ENCODE measurements at places on chromosomes 12 and 14.

DNA sequence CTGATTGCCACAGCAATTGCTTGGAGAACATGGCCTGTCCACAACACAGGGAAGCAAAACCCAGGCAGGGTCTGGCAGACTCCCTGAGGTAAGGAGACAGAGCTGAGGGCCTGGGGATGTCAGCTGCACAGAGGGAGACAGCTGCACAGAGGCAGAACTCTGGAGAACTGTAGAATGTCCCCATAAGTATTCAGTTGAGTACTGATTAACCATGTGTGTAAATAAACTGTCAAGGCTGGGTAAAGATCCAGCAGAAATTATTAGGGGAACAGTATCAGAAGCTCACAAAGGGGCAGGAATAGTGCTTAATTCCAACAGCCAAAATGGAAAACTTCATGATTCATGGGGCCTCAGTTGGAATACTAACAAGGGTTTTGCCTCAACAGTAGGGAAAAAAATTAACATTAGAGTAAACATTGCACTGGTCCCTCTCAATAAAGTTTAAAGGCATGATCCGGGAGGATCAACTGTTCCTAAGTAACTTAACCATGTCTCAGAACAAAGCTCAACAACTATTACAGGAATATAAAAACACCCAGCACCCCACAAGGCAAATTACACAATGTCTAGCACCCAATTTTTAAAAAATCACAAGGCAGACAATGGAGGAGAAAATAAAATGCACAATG lies 201.3 kb upstream of the RASSF8 start:
- DNase-seq = no peak

DNA sequence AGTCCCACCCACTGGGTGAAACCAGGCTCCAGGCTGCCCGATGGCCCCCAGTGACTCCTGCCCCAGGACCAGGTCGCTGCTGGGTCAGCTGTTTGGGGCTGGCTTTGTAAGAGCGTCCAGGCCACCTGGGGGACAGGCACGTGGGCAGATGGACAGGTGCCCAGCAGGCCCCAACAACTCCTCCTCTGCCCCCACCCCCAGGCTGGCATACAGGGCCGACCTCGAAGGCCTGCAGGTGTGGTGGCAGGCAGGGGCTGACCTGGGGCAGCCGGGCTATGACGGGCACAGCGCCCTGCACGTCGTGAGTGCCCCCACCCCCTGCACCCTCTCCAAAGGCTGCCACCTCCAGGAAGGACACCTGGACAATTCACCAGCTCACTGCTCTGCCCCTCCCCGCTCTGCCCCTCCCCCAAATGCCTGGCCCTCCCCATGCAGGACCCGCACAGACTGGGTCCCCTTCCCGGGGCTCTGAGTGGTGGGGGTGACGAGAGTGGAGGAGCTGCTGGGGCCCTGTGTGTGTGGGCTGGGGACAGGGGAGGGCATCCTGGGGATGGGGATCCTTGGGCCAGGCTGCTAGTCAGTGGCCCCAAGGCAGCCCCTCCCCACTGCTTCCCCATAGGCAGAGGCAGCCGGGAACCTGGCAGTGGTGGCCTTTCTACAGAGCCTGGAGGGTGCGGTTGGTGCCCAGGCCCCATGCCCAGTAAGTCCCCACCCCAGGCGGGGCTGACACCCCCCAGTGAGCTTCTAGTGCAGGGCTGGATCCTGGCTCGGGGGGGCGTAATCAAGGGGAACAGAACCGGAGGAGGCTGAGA lies 26.0 kb downstream of the ASPG start:
- no peak for DNase-seq

GRCh38 chr14:67940486-67941455 lies 121.2 kb downstream of the RAD51B start:
- no peak for DNase-seq

DNA sequence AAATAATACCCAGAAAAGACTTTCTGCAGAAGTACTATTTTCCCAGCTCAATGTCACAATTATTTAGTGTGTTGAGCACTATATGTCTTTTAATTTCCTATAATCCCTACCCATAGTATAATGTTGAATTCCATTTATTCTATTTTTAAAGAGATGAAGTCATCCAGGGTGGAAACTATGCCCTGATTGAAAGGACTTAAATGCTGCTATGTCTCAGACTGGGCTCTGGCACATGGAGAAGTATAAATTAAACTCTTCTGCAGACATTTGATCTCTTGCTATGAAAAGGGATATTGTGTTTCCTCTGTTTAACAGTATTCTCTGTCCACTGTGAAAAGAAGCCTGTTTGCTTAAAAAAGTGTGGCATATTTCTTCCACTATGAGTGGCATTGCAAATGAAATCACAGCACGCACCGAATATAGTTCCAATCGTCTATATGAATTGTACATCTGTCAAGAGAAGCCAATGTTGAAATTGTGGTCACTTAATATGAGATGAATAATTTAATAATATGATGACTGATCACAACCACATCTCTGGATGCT lies 192.3 kb downstream of the BCAT1 start:
- no peak for DNase-seq

DNA sequence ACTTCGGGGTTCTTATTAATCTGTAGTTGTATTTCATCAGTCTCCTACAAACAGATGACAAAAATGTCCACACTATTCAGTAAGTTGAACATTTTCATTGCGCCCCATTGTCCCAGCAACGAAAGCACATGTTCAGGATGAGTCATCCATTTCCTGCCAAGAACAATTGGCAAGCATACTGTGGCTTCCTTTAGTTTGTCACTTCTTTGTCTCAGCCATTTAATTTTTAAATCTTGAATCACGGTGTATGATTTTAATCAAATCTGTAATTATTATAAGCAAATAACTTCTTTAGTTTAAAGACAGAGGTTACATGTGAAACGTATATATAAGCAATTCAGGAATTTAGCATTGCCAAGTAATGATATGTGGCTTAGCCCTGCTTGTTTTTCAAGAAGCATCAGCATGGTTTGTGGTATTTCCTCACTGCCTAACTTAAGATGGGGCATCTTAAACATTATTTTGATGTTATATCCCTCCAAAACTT lies 211.3 kb upstream of the KRR1 start:
- peak; percentile 56 for DNase-seq

DNA sequence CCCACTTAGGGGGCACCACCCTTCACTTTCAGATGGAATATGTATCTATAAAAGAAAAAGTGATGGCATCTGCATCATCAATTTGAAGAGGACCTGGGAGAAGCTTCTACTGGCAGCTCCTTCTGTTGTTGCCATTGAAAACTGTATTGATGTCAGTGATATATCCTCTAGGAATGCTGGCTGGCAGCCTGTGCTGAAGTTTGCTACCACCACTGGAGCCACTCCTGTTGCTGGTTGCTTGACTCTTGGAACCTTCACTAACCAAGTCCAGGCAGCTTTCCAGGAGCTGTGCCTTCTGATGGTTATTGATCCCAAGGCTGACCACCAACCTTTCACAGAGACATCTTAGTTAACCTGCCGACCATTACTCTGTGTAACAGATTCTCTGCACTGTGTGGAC lies 44.7 kb downstream of the RIMKLB start:
- DNase-seq = no peak

- no peak for DNase-seq
These were observed 831 bp downstream of the CRIP1 start for GRCh38 chr14:105487449-105487985.

- peak; percentile 30 for DNase-seq
These were observed 92.9 kb upstream of the EGLN3 start for GRCh38 chr14:34043627-34044372.

- no peak for DNase-seq
These were observed 413.2 kb downstream of the DPF3 start for GRCh38 chr14:72480464-72481243.

GRCh38 chr14:67911562-67911961 lies 92.0 kb downstream of the RAD51B start:
- no peak for DNase-seq

DNA sequence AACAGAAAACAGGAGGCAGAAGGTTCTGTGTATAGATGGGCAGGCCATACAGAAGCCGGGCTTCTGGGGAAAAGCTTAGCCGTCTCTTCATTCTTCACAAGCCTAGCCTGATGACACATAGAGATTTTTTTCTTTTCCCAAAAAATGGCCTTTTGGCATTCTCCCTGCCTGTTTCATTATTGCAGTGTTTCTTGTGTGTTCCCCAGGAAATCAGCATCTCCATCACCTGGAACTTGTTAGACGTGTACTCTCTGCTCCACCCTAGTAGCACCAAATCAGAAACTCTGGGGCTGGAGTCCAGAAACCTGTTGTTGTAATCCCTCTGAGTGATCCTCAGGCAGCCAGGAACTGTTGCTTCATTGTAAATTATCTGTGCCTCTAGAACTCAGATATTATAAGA lies 388.1 kb downstream of the CCDC91 start:
- DNase-seq = no peak

GRCh38 chr14:54805070-54805444 lies 97.6 kb downstream of the GCH1 start:
- no peak for DNase-seq

DNA sequence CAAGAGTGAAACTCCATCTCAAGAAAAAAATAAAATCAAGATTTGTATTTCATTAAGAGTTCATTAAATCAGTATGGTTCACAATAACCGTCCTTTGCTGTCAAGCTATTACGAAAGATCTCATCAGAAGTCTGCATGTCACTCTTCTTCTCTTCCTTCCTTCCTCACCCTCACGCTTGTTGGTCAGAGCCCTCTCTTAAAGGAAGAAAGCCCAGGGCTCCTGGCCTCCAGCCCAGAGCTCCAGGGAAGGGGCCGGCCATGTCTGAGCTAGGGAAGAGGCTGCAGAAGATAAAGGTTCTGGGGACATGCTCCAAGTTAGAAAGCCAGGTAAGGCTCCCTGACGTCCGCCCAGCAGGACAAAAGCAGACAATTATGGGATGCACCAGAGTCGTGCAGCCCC lies 43.1 kb upstream of the DLK1 start:
- no peak for DNase-seq

GRCh38 chr14:94850309-94851211 lies 80.6 kb upstream of the GSC start:
- no peak for DNase-seq

- DNase-seq = no peak
These were observed 32.8 kb downstream of the TC2N start for GRCh38 chr14:91834571-91834970.

DNA sequence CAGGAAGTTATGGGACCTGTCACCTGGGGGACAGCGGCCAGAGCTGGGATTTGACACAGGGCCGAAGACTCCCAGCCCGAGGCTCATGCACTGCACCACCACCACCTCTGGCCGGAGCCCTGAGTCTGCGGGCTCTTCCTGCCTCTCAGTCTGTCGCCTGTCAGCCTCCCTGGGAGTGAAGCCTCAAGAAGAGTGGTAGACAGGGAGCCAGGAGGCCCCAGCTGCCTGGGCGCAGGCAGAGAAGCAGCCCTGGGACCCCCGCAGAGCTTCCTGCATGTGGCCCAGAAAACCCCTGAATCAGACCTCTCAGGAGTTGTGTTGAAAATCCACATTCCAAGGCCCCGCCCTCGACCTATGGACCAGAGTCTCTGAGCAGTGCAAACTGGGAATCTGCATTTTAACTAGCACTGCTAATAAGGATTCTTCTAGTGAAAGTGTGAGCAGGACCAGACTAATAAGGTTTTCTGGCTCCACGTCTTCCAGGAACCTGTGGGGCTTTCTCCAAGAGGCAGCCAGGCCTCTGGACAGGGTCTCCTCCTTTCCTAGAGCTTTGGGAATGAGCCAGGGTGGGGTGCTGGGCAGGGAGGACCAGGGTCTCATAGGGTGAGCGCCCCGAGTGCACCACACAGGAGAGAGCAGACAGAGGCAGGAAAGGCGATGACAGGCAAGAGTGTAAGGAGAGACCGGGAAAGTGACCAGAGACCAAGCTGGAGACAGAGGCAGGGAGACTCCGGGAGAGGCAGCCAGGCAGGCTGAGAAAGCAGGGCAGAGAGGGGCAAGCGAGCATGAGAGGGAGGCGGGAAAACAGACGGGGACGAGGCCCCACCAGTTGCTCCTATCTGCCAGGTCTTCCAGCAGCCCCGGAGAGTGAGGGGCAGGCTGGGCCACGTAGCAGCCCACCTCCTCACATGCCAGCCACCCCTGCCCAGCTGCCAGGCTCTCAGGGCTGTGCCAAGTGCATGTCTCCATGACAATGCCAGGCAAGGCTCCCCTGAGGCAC lies 112.4 kb downstream of the BCL11B start:
- DNase-seq = no peak

GRCh38 chr12:91059211-91059610 lies 1.4 kb upstream of the KERA start:
- DNase-seq = no peak

DNA sequence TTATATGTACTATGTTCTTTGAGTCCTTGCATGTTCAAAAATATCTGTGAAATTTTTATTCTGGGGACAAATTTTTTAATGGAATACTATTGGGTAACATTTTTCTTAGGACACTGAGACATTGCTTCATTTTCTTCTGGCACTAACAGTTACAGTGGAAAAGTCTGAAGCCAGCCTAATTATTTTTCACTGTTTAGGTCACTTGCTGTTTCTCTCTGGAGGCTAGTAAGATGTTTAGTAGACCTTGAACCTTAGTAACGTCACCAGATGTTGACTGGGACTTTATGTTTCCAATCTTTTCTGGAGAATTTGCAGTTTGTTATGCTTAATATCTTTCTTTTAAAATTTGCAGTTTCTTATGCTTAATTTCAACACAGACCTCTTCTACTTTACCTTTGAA lies 12.3 kb upstream of the EPYC start:
- no peak for DNase-seq

GRCh38 chr12:24424889-24425600 lies 475.6 kb upstream of the SOX5 start:
- no peak for DNase-seq

- DNase-seq = no peak
These were observed 39.4 kb upstream of the CSRNP2 start for GRCh38 chr12:51122844-51123243.

GRCh38 chr12:53869500-53869899 lies 69.1 kb upstream of the HOXC13 start:
- no peak for DNase-seq

DNA sequence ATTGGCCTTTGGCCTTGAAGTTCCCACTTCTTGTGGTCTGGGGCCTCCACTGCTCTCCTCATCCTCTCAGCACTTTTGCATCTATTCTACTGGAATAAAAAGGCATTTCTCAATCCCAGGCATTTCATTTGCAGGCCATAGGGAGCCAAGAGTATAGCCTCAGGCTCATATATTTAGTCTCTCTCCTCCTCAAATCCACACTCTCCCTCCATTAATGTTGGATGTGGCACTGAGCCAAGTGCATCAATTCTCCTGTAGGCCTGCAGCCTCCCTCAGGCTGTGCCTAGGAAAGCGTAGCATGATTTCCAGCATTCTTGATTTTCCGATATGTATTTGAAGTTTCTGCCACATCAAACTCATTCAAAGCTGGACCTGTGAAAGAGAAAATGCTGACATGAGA lies 211.5 kb upstream of the CPNE8 start:
- DNase-seq = no peak

DNA sequence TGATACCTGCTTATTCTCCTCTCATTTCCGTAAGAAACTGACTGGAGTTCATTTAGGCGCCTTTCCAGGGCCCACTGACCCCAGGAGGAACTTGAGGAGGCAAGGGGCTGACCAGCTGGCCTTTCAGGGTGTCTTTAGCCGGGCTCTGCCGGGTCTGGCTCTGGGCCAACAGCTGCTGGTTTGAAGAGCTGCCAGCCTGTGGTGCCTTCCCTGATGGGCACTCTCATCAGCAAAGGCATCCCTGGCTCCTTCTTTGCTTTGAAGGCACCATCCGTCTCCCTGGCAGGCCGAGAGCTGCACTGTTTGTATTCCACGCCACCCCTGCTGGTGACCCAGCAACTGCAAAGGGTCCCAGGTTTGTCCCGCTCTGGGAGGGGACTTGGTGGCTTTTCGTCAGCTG lies 42.0 kb downstream of the IQSEC3 start:
- DNase-seq = no peak

- no peak for DNase-seq
These were observed 163.9 kb downstream of the TBX5 start for GRCh38 chr12:114241973-114242434.

GRCh38 chr14:88933191-88933590 lies 108.7 kb downstream of the TTC8 start:
- no peak for DNase-seq

All from HTR-8/SVneo (cell line).